ENCODE measurements at places on chromosomes 2 and 18.

DNA sequence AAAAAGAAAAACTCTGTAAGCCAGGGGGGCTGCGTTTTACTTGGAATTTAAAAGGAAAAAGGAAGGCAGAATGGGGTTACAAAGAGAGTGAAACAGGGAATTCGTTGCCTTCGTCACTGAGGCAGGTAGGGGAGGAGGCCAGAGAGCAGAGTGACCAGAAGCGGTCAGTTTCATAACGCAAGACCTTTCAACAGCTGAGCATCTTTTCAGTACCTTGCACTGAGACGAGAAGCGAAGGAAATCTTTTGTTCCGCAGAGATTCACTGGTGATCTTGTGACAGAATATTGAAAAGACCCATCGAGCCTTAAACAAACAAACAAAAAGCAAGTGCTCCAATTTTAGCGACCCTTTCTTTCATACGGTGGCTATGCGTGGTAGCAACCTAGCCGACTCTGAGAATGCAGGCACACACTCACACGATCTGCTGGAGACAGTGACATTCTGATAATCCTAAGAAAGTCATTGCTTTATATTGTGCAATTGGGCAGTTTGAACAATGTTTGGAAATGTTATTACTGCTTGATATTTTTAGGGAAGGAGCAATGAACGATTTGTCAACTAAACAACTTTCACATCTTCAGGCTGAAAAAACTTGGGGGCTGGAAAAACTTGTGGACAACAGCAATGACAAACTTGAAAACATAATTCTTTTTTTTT, 93.8 kb upstream of the ODC1 start:
- no peak for DNase-seq

DNA sequence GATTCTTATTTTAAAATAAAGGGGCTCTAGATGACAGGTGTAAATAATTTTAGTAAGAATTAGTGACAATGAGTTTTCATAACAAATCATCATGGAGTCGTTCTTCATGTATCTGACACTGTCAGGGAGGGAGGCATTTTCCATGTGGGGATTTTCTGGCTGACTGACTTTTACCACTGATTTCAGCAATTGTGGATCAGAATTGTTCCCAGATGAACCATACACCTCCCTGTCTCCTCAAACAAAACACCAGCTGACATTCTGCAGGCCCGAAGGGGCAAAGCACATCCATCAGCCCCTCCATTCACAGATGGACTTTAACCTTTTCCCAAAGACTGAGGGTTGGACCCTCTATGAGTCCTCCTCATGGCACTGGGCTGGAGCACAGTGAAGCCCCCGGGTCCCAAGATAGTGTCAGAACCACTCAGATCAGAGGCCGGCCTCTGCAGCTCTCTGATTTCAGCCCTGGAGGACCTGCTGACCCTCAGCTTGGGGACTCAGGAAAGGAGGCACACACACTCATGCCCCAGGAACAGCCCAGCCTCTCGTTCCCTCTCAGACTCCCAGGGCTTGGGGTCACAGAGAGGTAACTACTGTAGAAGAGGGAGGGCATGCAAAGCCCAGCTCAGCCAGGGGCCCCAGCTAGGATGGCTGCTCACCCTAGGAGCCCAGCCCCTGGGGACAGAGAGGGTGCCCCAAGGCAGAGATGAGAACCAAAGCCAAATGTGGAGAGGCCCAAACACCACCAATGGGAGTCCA, 43.2 kb upstream of the LOXHD1 start:
- no peak for DNase-seq

- no peak for DNase-seq
Observed at GRCh38 chr18:5513947-5514346, 29.9 kb downstream of the EPB41L3 start.

- DNase-seq: no peak
Observed at GRCh38 chr2:150007815-150008430, 420.3 kb upstream of the MMADHC start.

GRCh38 chr2:42233976-42234441, 64.9 kb downstream of the EML4 start:
- DNase-seq: no peak
